Stimulated activated naive B cell treated with anti-CD40 and anti-IgM and Interleukin-4, amounts not matched to agents 10 μg/mL and 1 μg/mL and 100 μg/mL, for 72 hours (primary cell): ENCODE measurements at places on chromosomes 1 and 21.

DNA sequence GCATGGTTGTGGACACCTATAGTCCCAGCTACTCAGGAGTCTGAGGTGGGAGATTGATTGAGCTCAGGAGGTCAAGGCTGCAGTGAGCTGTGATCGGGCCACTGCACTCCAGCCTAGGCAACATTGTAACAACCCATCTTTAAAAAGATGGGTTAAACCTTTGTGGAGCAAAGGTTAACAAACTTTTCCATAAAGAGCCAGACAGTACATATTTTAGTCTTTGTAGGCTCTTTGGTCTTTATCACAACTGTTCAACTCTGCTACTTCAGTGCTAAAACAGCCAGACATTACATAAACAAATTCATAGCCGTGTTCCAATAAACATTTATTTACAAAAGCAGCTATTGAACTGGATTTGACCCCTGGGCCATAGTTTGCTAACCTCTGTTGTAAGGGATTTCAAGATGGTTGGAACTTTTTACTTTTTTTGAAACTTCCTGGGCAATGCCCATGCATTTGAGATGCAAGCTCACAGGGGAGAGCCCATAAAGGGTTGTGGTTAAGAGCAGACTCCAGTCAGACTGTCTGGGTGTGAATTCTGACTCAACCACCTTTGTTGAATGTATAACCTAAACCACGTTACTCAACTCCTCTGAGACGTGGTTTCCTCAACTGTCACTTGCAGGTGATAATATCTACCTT is 10.8 kb downstream of the INAVA start:
- DNase-seq: no peak

GRCh38 chr1:117642963-117643362 is 37.1 kb downstream of the TENT5C start:
- no peak for DNase-seq

- DNase-seq: no peak
Observed at GRCh38 chr1:233843525-233844204, 60.8 kb upstream of the SLC35F3 start.

- peak; percentile 25 for DNase-seq
Observed at GRCh38 chr1:25971066-25971810, 26.6 kb downstream of the PAFAH2 start.

DNA sequence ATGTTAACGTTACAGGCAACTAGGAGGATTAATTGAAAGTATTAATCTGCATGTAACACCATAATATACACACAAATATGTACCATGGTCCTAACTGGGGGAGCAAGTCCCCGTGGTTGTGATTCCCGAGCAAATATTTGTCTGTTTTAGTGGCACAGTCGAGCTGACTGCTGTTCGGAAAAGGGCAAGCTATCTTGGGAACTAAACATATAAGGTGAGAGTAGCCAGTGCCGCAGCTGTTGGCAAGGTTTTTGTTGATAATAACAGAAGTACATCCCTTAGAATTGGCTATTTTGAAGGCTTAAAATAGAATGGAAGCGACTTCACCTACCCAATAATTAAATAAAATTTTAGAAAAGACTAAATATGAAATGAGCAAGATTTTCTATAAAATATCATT is 45.5 kb downstream of the UCHL5 start:
- DNase-seq: no peak
